NCI-H2107 (cell line): ENCODE measurements at places on chromosomes 1 and 21.

DNA sequence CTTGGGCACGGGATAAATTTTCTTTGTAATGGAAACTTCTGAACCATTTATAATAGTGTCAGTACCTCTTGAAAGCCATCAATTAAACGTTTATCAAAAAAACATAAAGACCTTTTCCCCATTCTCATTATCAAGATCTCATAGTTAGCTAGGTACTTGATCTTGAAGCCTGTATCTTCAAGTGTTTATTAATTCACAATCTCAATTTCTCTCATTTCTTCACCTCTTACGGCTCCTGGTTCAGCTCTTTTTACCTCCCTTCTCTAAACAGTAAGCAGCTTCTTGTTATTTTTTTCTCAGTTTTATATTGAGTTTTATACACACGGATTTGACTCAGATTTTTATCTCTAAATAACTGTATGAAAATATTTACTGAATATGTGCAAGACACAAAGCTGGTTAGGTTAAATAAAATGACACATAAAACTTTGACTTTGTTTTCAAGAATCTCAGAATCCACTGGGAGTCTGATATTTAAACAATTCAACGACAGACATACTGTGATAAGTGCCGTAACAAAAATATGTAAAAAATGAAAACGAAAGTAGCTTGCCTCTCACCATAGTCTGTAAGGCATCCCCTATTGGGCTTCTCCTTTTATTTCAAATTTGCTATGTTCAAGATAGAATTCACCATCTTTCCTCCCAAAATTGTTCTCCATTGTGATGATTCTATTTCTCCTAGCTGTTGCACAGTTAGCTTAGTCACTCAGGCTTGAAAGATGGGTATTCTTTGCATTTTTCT is 411.6 kb upstream of the ZRANB2 start:
- DNase-seq, result no peak

DNA sequence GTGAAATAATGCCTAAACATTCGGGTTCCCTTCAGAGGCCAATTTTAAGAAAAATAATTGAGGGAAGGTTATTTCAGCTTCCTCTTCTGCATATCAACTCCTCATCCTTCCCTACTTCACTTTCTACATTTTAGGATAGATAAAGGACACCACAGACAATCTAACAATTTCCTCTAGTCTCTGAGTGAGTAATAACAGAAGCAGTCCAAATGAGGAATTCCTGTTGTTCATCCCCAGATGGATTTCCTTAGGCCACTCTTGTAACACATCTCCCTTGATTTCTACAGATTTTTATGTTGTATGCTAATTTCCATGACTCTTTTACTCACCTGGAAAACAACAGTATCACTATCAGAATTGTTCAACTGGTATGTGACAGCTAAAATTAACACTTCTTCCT is 87.7 kb upstream of the LYPLAL1 start:
- DNase-seq, result no peak

- DNase-seq, result no peak
Observed at GRCh38 chr21:42294273-42294880, 20.8 kb downstream of the TFF3 start.

DNA sequence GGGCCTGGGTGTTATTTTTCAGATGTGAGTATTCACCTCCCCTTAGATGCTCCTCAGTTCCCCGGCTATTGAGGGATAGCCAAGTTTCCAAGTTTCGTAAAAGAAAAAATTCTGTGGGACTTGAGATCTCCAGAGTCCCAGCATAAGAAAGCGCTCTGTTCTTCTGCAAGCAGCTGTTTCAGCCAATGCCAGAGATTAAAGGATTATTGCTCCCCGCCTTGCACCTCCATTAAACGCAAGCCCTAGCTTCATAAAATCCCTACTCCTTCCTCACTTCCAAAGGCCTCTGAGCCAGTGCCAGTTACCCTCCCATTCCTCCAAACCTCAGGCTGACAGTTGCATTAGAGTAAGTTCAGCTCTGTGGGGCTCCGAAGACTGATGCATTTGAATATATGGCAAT is 56.4 kb downstream of the CHIA start:
- no peak for DNase-seq

DNA sequence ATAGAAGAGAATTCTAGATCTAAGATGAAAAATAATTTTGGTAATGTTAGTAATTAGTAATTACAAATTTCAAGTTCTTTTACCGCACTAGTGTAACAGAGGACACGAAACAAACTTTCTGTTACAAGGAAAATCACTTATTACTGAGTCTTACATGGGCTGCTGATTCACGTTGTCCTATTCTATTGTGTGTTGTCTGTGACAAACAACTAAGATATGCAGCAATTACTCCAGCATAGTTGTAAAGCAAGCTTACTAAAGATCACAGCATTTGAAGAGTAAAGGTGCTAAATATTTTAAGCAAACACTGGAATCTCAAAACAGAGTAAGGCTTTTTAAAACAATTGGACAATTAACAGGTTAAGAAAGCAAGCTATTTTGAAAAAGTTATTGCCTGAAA is 502.3 kb downstream of the KCNT2 start:
- no peak for DNase-seq
